ENCODE measurements at places on chromosomes 4 and X.

GRCh38 chrX:72573158-72573511 is 492 bp upstream of the HDAC8 start:
- no peak for DNase-seq

DNA sequence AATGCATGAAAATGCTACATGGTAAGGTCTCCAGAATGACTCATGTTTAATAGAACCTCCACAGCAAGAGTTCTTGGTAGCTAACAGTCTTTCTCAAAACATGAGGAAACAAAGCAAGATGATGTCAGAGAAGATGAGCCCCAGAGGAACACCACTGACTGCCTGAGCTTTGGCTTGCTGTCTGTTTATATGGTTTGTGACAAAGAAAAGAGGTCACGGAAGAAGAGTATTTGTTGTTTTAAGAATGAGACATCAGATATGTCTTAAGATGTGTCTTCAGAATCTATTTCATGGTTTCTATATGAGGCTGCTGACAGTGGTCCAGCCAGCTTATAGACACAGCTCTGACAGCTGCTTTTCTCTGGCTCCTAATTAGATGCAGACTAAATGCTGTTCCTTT is 18.8 kb upstream of the AREG start:
- no peak for DNase-seq

- no peak for DNase-seq
Observed at GRCh38 chr4:114265342-114265741, 285.9 kb upstream of the ARSJ start.

DNA sequence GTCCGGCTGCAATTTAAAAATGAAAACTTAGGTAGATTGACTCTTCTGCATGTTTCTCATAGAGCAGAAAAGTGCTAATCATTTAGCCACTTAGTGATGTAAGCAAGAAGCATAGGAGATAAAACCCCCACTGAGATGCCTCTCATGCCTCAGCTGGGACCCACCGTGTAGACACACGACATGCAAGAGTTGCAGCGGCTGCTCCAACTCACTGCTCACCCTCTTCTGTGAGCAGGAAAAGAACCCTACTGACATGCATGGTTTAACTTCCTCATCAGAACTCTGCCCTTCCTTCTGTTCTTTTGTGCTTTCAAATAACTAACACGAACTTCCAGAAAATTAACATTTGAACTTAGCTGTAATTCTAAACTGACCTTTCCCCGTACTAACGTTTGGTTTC is 41.0 kb downstream of the MAP7D3 start:
- peak; percentile 20 for DNase-seq

- DNase-seq = peak; percentile 55
Observed at GRCh38 chr4:29538889-29539646, 1181.1 kb upstream of the PCDH7 start.

- no peak for DNase-seq
Observed at GRCh38 chr4:157667836-157668235, 447.3 kb downstream of the GRIA2 start.

DNA sequence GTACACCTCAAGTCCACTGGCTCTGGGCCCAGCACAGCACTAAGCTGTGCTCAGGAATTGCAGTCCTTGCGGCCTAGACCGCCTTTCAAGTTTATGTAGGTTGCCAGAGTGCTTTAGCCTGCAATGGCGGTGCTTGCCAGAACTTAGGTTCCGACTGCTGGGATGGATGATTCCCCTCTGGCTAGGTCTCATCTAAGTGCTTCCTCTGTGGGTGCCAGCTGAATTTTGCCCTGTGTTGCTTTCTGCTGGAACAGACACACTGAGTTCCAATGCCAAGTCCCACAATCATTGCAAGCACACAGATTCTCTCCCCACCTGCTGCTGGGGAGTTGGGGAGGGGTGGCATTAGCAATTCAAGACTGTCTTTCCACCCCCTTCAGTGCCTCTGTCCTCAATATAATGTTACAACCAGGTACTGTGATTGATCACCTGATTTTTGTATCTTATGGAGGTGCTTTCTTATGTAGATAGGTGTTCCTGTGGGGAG is 129.5 kb downstream of the GRID2 start:
- DNase-seq = no peak

- DNase-seq = no peak
Observed at GRCh38 chr4:109662116-109662515, 41.1 kb downstream of the CASP6 start.

GRCh38 chr4:94574616-94575015 is 122.9 kb downstream of the PDLIM5 start:
- DNase-seq = no peak

DNA sequence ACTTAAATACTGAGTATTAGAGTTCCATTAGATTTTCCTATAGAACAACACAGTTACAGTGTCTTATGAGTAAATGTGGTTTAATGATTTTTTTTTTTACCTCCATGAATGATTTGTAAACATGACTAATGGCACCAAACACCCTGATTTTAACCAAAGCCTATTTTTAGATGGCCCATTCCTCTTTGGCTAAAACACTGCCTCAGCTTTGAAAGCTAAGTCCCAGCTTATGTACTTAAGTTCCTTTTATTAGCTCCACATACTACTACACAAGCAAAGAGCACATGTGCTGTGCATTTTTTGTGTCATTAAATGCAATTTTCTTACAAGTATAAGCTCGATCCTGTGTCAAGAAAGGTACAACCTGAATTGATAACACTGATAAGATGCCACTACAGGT is 575.6 kb upstream of the PITX2 start:
- DNase-seq = no peak

- no peak for DNase-seq
Observed at GRCh38 chrX:49756692-49757091, 60.9 kb upstream of the PAGE1 start.

DNA sequence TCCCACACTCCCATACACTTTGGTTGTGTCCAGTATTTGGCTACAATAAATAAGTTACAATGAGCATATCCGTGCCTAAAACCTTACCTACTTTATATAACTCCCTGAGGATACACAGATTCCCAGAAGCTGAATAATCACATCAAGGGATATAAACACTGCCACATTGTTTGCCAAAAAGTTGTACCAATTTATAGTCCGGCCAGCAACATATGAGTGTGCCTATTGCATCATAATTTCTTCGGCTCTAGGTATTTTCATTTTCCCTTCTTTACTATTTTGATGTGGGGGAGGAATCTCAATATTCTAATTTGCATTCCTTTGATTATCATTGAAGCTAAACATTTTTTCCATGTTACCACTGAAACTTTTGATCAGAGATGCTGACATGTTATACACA is 146.4 kb downstream of the PCDH19 start:
- DNase-seq = no peak

- DNase-seq = no peak
Observed at GRCh38 chr4:113006632-113007031, 42.8 kb upstream of the ANK2 start.

- no peak for DNase-seq
Observed at GRCh38 chr4:158760866-158761265, 8.0 kb upstream of the FNIP2 start.

- no peak for DNase-seq
Observed at GRCh38 chr4:88359558-88359957, 19.1 kb upstream of the HERC6 start.

DNA sequence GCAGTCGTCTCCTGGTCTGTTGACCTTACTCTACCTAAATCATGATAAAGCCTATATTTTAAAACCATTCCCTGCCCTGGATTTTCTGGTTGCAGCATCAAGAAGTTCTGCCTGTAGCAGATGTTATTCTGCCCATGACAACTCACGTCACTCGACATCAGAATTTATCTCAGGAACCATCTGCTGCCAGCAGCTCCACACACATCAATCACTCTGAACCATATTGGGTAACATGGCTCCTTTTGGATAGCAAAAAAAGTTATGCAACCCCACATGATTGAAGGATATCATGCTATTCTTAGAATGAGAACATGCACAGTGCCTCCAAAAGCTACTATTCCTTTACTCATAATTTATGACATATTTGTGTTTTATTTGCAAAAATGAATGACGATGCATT is 341.4 kb downstream of the DHRSX start:
- peak; percentile 63 for DNase-seq

- DNase-seq = no peak
Observed at GRCh38 chr4:23337292-23337691, 552.6 kb downstream of the PPARGC1A start.

DNA sequence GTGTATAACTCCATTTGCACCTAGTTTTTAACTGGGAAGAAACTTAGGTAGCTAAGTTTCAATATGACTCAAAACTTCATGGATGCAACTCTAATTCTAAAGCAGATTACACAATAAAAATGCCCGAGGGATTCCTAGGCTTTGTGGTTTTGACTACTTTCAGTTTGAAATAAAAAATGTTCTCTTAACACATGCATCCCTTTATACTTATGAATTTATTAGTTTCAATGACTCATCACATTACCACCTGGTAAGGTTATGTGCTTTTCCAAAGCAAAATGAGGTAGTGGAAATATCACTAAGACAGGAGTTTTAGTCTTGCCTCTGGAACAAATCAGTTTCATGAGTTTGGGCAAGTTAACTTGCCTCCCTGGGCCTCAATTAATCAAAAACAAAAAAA is 125.5 kb downstream of the OPHN1 start:
- peak; percentile 45 for DNase-seq

GRCh38 chrX:138897621-138898492 is 186.3 kb upstream of the FGF13 start:
- DNase-seq = no peak

- no peak for DNase-seq
Observed at GRCh38 chrX:105820247-105820646, 2.1 kb upstream of the NRK start.

- DNase-seq = no peak
Observed at GRCh38 chr4:4388836-4389575, 2.1 kb downstream of the NSG1 start.

- no peak for DNase-seq
Observed at GRCh38 chr4:168648929-168649328, 152.1 kb downstream of the PALLD start.

GRCh38 chr4:94516999-94517398 is 65.3 kb downstream of the PDLIM5 start:
- DNase-seq = no peak

GRCh38 chrX:120021927-120022326 is 55.6 kb downstream of the RHOXF2B start:
- DNase-seq = no peak

- DNase-seq = peak; percentile 38
Observed at GRCh38 chr4:145938618-145939440, at the start of gene ZNF827. TSS of gene ZNF827 (minus strand) at chr4:145938823. CDS start at chr4:145938407, 416 bp downstream.

Data from MV-4-11 (cell line).